Activated CD8-positive, alpha-beta memory T cell treated with anti-CD3 and anti-CD28 coated beads, Interleukin-2, amount 50 U/mL, for 4 hours (primary cell): ENCODE measurements at places on chromosomes 16 and 17.
A peak's percentile ranks its signal among the peaks of the same experiment; 100 is the strongest.

DNA sequence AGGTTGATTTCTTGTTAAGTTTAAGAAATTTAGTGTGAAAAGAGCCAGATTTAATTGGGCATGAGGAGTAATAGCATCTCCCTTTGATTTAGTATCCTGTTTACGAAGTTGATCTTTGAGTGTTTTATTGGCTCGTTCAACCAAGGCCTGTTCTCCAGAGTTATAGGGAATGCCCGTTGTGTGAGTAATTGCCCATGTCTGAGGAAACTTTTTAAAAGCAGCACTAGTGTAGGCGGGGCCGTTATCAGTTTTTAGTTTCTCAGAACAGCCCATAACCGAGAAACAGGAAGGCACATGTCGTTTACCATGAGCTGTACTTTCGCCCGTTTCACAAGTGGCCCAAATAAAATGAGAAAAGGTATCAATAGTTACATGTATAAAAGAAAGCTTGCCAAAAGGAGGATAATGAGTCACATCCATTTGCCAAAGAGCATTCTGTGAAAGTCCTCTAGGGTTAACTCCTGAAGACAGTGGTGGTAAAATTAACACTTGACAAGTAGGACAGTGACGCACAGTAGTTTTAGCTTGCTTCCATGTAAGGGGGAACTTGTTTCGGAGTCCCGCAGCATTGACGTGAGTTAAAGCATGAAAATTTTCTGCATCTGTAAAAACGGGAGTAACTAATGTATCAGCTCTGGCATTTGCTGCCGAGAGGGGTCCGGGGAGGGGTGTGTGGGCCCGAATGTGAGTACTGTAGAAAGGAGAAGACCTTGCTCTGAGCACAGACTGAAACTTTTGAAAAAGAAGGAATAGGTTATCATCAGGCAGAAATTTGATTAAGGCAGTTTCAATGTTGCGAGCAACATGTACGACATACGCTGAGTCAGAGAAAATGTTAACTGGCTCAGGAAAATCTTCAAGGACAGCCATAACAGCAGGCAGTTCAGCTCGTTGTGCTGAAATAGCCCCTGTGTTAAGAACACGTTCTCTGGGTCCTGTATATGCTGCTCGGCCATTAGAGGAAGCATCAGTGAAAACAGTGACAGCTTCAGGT lies 18.5 kb upstream of the KCTD5 start:
- no peak for DNase-seq

- peak; percentile 62 for DNase-seq
Observed at GRCh38 chr17:28384281-28385036, 13.0 kb downstream of the SARM1 start.

DNA sequence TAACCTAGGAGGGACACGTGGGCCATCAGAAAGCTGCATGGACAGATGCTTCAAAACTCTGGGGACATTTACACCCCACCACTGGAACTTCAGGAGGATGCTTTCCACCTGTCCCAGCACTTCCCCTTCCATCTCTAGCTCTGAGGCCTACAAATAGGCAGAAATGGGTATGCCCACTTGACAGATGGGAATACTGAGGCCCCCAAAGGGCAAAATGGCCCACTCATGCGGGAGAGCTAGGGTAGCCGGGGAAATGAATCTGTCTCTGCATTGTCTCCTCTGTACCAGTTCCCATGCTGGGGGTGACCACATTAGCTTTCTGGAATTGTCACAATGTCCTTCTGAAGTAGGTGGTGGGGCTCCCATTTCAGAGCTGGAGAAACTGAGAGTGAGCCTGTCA lies 592.1 kb upstream of the CDH5 start:
- no peak for DNase-seq

- DNase-seq: peak; percentile 98
Observed at GRCh38 chr17:64506201-64506575, at the start of gene DDX5. Gene DDX5, minus strand, starts transcription at chr17:64506289. Its CDS starts 170 bp downstream, at chr17:64506119.

- DNase-seq: no peak
Observed at GRCh38 chr16:1192384-1193073, 32.5 kb downstream of the TPSG1 start.

- peak; percentile 52 for DNase-seq
Observed at GRCh38 chr16:4733747-4734062, 366 bp downstream of the ANKS3 start.

- no peak for DNase-seq
Observed at GRCh38 chr17:48310748-48311213, 119.2 kb downstream of the SKAP1 start.

DNA sequence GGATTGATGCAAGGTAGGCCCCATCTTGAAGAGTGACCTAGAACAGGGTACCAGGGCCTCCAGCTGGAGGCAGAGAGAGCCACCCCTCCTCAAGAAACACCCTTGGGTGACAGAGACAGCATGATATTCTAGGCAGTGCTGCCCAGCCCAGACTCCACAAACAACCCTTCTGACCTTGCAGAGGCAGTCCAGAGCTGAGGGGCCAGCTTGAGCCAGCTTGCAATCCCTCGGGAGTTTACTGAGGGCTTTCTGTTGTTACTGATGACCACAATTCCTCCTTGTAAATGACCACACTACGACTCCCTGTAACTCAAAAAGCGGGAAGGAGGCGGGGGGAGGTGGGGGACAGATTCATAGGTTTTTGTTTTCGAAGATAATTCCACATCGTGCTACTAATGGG lies 18.6 kb upstream of the MNT start:
- no peak for DNase-seq

DNA sequence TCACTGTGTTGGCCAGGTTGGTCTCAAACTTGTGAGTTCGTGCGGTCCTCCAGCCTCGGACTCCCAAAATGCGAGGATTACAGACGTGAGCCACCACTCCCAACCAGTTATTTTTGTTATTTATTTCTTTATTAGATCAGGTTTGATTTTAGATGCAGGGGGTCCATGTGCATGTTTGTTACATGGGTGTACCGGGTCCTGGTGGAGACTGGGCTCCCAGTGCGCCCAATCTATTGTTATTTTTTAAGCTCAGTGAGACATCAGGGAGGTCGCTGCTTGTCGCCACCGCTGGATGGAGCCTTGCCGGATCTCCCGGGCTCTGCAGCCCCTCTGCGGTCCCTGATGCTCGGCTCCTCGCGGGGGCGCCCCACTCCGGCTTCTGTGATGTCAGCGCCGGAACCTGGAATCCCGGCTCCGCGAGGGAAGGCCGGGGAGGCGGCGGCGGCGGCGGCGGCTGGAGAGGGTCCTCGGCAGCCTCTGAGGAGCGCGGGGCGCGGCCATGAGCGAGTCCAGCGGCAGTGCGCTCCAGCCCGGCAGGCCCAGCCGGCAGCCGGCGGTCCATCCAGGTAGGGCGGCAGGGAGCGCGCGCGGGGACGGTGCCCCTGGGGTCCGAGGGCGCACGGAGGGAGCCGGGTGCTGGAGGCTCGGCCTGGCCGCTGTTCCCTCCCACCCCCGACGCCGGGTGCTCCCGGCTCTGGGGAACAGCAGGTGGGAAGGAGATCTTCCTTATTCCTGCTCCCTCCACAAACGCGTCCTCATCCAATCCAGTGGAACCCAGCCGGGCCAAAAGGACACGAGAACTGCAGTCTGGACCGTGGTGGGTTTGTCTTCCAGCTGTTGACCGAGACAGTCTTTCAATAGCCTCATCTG lies at the start of gene TMC7:
TMC7 (plus strand) TSS at position 370 of the 870 bp plus-strand sequence; CDS start at position 500, 130 bp downstream.
- DNase-seq: no peak

DNA sequence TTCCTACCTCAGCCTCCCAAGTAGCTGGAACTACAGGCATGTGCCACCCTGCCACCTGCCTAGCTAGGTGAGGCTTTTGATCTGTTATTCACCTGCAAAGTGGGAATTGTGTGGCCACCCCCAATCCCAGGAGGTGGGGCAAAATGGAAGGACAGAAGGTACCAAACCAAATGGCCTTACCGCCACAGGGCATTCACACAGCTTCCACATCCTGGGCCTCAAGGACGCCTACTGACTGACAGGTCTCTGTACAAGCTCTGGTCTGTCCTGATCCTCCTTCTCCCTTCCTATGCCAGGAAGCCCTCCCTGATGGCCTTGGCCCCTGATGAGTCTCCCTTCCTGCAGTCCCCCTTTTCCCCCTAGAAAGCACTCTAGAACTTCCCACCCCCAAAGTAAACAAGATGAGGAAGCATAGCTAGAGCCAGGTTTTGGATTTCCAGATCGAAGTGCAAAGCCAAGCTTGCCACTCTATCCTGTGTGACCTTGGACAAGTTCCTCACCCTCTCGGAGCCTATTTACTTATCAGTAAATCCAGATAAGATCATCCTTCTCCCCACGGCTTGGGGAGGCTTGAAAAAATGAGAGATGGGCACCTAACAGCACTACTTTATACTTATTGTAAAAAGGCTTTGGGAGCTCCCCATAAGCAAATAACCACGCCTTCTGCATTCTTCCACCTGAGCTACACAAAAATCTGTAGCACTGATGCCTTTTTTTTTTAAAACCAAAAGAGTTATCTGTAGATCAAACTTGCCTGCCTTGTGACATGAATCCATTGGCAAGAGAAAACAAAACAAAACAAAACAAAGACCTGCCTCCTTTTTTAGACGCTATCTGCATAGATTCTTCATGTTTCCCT lies 4.5 kb downstream of the PLLP start:
- DNase-seq: no peak

DNA sequence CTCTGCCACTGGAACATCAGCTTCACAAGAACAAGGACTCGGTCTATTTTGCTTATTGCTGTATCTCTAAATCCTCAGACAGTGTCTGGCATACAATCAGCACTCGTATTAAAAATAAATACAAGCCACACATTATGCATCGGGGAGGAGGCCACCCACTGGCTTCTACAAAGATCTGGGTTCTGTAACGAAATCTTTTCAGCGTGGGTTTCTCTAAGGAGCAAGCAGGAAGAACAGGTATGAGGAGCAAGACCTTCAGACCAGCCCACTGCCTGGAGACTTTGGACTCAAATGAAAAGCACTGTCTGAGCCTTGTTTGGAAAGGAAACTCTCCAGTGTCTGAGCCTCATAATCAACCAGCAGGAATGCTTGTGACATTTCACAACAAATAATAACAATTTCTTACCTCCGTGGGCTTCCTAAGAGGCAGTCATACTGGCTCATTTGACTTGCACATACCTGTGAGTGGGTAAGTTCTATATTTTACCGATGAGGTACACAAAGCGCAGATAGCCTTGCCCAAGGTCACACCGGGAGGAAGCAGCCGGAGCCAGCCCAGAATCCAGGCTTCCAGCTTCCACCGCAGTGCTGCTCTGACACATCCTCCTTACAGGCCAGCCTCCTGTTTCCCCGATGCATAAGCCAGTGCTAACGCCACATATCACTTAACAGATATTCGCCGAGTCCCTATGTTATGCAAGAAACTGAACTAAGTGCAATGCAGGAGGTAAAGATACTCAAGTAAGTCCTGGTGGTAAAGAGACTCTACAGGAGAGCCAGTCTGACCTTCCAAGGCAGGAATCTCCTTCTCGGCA lies 118.6 kb upstream of the TNRC6C start:
- DNase-seq: no peak

GRCh38 chr16:83887080-83887479 lies 11.8 kb upstream of the MLYCD start:
- DNase-seq: no peak
